Stimulated activated CD4-positive, alpha-beta T cell treated with anti-CD3 and anti-CD28 coated beads, Interleukin-4, amount 100 ng/mL, for 1 hour (primary cell): ENCODE measurements at places on chromosomes 6 and 20.

GRCh38 chr20:52923123-52923937 is 48.8 kb upstream of the TSHZ2 start:
- DNase-seq: no peak

GRCh38 chr20:38723848-38724625 is at the start of gene SLC32A1:
Gene SLC32A1 (plus strand): TSS chr20:38724486. CDS start chr20:38724725, 239 bp downstream.
- peak; percentile 16 for DNase-seq

DNA sequence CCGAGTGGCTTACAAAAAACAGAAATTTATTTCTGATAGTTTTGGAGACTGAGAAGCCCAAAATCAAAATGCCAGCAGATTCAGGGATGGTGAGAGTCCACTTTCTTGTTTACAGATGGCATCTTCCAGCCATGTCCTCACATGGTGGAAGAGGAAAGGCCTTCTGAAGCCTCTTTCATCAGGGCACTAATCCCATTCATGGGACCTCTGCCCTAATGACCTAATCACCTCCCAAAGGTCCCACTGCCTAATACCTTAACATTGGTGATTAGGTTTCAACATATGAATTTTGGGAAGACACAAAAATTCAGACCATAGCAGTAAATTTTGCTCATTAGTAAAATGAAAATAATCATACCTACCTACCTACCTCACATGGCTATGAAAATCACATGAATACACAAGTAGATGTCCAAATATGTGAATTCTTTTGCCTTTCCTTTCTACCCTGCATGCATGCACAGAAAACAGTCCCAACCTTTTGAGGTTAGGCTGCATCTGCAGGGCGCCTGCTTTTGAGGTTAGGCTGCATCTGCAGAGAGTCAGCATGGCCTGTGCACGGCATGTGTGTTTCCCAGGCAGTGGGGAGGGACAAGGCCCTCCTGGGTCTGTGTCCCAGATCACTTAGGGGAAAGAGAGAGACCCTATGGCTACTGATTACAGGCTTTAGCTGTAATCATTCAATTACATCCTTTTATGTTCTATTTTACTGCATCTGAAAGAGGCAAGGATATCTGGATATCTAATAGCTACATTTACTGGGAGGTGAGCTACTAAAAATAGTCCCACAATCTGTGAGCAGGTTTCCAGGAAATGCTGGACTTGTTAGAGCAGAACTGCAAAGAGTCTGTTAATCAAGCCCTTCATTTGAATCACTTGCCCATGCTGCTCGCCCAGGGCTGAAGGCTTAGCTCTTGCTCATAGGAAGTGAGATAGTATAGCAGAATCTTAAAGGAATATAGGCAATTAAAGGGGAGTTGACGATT is 497.7 kb upstream of the MARCKS start:
- no peak for DNase-seq

- peak; percentile 20 for DNase-seq
Measured at GRCh38 chr6:26157251-26158075, 70.2 kb downstream of the HFE start.

DNA sequence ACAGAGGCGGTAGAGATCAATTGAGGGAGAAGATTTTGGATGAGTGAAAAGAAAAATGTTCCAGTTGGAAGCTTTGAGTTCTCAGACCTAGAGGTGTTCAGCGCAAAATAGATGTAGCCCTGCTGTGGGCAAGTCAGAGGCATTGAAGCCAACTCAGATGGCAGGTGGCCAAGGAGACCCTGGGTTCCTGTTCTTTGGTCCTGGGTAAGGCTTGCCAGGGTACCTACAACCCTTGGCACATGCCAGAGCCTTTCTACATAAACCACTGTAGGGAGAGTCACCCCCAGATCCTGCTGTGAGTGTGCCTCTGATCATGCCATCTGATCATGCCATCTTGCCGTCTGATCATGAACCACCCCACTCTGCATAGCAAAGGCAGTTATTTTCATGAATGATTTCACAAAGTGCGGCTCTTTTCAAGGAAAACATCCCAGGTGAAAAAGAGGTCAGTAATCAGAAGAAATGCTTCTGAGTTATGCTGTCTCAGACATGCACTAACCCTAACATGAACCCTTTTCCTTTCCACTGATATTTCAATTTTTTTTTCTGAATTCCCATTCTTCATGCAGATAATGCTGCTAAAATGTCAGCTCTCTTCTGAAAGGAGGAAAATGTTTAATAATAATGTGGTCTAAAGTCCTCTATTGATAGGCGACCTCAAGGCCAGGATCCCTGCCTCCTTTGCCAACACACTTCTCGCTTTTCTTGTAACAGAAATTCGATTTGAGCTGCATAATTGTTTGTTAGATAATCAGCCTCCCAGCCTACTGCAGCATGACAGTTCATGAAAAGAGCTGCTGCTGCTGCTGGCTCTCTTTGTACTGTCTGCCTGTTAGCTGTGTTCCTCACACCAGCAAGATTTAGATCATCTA is 153.6 kb downstream of the MTHFD1L start:
- DNase-seq: no peak

GRCh38 chr6:132736239-132736638 is 21.5 kb downstream of the VNN2 start:
- no peak for DNase-seq

DNA sequence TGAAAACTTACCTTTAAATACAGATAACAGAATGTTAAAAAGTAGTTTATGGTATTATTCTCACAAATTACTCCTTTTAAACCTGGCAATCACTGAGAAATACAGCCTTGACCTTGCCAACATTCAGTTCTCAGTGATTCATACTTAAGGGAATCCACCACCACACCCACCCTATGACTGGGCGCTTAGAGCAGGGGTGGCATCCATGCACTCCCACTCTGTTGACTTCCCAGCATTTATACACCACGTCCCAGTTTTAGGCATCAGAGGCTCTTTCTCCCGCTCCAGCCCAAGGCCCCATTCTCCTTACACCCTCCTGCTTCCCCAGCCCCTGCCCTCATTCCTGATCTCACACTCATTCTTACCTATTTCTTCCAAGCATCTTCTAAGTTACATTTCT is 16.3 kb downstream of the TRAF3IP2 start:
- no peak for DNase-seq

DNA sequence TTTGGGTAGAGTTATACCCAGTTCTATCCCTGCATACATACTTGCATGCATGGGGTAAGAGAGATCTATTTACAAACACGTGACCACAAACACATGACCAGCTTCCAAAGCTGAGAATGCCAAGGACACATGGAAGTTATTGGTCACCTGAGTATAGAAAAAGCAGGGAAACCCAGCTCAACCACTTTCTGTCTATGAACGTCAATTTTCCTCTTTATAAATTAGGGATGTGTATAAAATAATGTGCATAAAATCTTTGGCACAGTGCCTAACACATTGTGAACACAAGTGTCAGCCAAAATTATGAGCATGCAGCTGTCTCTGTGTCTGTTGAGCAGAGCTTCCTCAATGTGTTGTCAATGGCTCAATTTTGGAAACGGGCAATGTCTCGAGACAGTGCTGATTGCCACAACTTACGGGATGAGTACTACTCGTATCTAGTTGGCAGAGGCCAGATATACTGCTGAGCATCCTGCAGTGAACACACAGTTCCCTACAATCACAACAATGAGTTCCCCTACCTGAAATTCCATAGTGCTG is 44.9 kb downstream of the TPD52L1 start:
- no peak for DNase-seq

- DNase-seq: no peak
Measured at GRCh38 chr20:58202044-58202443, 26.4 kb downstream of the ANKRD60 start.

DNA sequence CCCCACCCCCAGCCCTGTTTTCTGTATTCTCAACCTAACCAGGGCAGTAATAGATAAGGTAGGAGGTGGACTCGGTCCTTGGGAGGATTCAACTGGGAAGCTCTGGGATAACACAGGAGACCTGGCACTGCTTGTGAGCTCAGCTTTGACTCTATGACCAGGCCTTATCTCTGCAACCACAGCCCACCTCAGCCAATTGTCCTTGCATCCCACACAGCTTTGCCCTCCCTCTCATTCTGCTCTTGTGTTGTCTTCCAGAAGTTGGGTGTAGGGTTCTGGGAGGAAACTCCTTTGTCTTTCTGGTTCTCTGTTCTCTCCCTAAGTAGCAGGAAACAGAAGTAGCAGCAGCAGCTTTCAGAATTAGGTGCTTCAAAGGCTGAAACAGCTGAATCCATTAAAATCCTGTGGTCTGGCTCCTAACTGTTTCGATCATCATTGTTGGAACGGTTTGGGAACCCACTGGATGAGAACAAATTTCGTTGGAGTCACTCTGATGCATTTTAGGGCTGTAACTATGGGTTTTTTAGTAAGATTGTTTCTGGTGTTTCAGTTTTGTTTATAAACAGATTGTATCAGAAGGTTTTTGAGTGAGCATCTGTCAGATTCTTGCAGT is 32.4 kb upstream of the SNX9 start:
- DNase-seq: no peak

- no peak for DNase-seq
Measured at GRCh38 chr6:63676412-63677114, 41.0 kb downstream of the PHF3 start.

DNA sequence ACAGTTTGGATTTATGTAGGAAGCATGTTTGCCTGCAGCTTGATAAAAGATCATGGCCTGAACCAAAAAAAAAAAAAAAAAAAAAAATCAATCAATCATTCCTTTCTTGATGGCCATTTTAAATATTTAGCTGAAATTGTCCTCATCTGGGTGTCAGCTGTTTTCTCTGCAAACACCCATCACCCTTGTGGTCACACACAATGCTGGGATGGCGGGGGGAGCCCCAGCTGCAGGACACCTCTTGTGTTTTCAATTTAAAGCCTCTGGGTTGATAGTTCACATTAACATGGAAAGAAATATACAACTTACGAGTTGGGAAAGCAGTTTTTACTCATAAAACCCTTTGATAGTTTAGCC is 160.4 kb downstream of the ZFP64 start:
- DNase-seq: no peak
